ENCODE measurements at places on chromosomes 16 and 17. TPM values are rescaled to one million over a fixed set of nuclear protein-coding genes. Genes with fewer than 3 reads are reported as not detected.

LASP1 gene
- total RNA-seq: 123 TPM

RMI2 gene
- 3.9 TPM for total RNA-seq

SP6 gene
- 0.33 TPM for total RNA-seq

NKIRAS2 gene
- total RNA-seq: 23.4 TPM

DNA sequence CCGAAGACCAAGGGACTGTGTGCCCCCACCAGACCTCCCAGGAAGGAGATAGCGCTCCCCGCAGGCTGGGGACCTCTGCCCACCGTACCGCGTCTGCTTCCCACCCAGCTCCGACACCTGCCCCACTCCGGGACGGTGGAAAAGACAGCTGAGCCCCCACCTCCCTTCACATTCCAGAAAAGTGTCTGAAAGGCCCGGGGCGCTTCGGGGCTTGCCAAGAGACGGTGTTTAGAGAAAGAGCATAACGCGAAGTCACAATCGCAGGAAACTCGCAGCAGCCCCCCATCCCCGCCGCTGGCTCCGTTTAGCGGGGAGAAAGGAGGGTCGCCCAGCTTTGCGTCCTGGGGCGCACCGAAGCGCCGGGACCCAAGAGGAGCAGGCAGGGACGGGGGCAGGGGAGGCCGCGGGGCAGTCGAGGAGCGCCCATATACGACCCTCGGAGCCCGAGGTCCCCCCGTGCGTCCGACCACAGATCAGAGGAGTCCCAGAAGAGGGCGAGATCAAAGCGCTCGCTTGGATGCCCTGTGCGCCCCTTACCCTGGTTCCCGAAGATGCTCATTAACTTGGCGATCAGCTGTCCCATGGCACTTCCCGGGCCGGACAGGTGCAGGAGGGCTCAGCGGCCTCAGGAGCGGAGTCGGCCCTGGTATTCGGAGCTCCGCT is 652 bp downstream of the ARL5C start:
- H3K27ac ChIP-seq: no peak overlapping the region
- no peaks in the 10 kb centered on the region for H3K4me1 ChIP-seq
- no peak for DNase-seq
- peak overlapping the region; percentile 3 for H3K4me3 ChIP-seq

DNA sequence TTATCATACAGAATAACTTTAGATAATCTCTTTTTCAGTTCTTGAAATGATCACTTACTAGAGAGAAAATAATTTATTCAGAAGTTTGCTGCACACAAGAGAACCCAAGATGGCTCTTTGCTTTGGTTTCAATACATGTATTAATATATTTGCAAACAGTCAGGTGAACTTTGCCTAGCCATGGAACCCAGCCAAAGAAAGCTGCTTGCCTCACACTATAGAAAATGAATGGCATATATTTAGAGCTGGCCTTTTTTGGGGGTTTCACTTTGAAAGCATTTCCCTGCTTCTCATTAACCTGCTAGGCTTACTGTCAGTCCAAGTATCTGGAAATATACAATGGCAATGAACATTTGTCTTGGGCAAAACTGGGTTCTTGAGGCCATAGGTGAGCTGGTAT is 75.3 kb downstream of the MRTFB start:
- DNase-seq: no peak
- H3K4me1 ChIP-seq: peaks cover 6% of the 10 kb centered on the region
- no peaks in the 10 kb centered on the region for H3K36me3 ChIP-seq
- H3K27me3 ChIP-seq: no peaks in the 10 kb centered on the region

- H3K4me3 ChIP-seq: no peak overlapping the region
- no peak for DNase-seq
- H3K4me1 ChIP-seq: no peaks in the 10 kb centered on the region
- no peaks in the 10 kb centered on the region for H3K36me3 ChIP-seq
- no peaks in the 10 kb centered on the region for H3K27me3 ChIP-seq
Observed at GRCh38 chr16:17784073-17784472, 313.3 kb upstream of the XYLT1 start.

GRCh38 chr17:47225436-47225858 is 16.3 kb downstream of the MYL4 start:
- no peaks in the 10 kb centered on the region for H3K27me3 ChIP-seq
- H3K4me1 ChIP-seq: peaks cover 6% of the 10 kb centered on the region
- H3K27ac ChIP-seq: peak overlapping the region; percentile 88
- H3K36me3 ChIP-seq: no peaks in the 10 kb centered on the region
- H3K4me3 ChIP-seq: no peak overlapping the region
- DNase-seq: peak; percentile 84

DNA sequence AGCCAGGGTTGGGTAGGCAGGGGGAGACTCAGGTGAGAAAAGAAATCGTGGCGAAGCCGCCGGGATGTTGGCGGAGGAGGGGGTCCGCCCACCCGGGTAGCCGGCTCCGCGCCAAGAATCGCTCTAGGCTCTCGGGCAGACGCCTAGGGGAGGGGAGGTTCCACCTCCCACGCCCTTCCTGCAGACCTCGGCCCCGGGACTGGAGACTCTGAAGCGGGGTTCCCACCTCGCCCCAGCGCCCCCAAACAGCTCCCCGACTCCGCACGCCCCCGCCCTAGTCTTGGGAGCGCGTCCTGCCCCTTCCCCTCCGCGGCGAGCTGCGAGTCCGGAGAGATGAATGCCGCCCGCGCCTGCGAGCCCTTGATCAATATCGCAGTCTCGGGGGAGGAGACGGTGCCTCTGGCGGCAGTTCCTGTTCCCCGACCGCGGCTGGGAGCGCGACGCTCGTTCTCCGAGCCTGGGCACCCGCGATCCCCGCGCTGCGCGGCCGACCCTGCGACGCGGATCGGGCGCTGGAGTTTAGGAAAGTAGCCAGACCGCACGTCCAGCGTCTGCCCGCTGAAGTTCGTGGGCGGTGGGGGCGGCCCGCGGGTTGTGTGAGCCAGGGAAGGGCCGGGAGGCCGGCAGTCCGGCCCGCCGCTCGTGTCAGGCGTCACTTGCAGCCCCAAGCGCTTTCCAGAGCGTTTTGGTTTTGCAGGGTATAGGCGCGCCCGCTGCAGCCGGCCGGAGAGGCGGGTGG is 790 bp downstream of the CRHR1 start:
- no peak overlapping the region for H3K27ac ChIP-seq
- no peak overlapping the region for H3K4me3 ChIP-seq
- H3K27me3 ChIP-seq: peaks cover 40% of the 10 kb centered on the region
- H3K4me1 ChIP-seq: peaks cover 23% of the 10 kb centered on the region
- no peaks in the 10 kb centered on the region for H3K36me3 ChIP-seq

DNA sequence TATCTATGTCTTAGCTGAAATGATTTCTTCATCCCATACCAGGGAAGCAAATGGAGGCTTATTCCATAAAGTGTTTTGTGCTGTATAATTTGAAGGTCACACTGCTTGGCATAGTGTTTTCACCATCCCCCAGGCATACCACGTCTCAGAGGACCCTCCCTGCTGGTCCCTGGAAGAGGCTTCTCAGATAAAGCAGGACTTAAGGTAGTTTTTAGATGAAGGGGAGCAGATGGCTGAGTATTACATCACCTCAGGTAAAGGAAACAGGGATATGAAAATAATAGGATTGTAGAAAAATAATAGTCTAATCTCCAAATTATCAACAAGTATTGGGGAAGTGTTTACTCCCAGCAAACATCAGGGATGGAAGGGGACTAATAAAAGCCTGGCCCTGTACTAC is 7.3 kb upstream of the SMG1 start:
- no peak for DNase-seq
- H3K4me3 ChIP-seq: no peak overlapping the region
- no peaks in the 10 kb centered on the region for H3K4me1 ChIP-seq

DNA sequence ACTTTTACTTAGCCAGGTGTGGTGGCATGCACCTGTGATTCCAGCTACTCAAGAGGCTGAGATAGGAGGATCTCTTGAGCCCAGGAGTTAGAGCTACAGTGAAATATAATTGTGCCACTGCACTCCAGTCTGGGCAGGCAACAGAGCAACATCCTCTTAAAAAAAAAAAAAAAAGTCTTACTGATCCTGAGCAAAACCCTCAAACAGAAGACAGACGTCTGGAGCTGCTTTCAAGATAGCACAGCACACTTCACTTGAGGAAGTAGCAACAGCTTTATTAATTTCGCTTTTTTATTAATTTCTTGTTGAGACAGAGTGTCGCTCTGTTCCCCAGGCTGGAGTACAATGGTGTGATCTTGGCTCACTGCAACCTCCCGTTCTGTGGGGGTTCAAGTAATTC is 10.2 kb upstream of the GGA2 start:
- DNase-seq: no peak
- no peak overlapping the region for H3K4me3 ChIP-seq
- H3K27me3 ChIP-seq: no peaks in the 10 kb centered on the region
- H3K36me3 ChIP-seq: peaks cover 37% of the 10 kb centered on the region
- no peaks in the 10 kb centered on the region for H3K4me1 ChIP-seq

GRCh38 chr16:77157346-77158058 is 33.5 kb upstream of the MON1B start:
- no peaks in the 10 kb centered on the region for H3K27me3 ChIP-seq
- H3K27ac ChIP-seq: no peak overlapping the region
- no peaks in the 10 kb centered on the region for H3K36me3 ChIP-seq
- no peak overlapping the region for H3K4me3 ChIP-seq
- DNase-seq: no peak
- H3K4me1 ChIP-seq: no peaks in the 10 kb centered on the region

DNA sequence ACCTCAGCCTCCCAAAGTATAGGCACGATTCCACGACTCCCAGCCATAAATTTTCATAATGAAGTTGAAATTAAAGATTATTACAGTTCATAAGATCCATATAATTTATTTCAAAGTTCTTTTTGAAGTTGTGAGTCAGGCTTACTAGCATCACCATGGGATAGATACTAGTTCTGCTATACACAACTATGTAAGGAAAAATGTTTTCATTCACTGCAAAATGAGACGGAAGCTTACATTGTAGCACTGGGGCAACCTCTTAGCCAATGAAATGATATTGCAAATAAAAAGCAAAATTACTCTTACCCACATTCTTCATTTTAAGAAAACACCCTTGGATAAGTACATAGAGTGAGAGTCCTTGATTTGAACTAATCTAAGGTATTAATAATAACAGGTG is 18.8 kb upstream of the MARCHF10 start:
- H3K27me3 ChIP-seq: no peaks in the 10 kb centered on the region
- H3K4me3 ChIP-seq: no peak overlapping the region
- H3K36me3 ChIP-seq: no peaks in the 10 kb centered on the region
- no peak for DNase-seq

All from adrenal gland (tissue), 19 donors.